ENCODE measurements at places on chromosomes 2 and 18. TPM values are rescaled to one million over a fixed set of nuclear protein-coding genes. Genes with fewer than 3 reads are reported as not detected.

Gene RGPD8
- polyA plus RNA-seq, result 1.3 TPM

Gene SLC30A3
- polyA plus RNA-seq, result 4.0 TPM

Gene REG3A
- 0.20 TPM for polyA plus RNA-seq

Gene RND3
- 17.4 TPM for polyA plus RNA-seq

Gene DNER
- polyA plus RNA-seq, result 2.5 TPM

Gene PTPRM
- polyA plus RNA-seq, result 10.6 TPM

Gene FKBP1B
- 24.8 TPM for polyA plus RNA-seq

Gene EMILIN1
- 50.0 TPM for polyA plus RNA-seq

Gene FBLN7
- 2.6 TPM for polyA plus RNA-seq

Gene ZCCHC2
- 6.9 TPM for polyA plus RNA-seq

Gene MDH1B
- polyA plus RNA-seq, result 1.6 TPM

Gene CGREF1
- 5.8 TPM for polyA plus RNA-seq

Gene PMS1
- 13.3 TPM for polyA plus RNA-seq

Gene ASB3
- polyA plus RNA-seq, result 3.6 TPM

Gene QPCT
- 1.9 TPM for polyA plus RNA-seq

Gene LYG2
- not detected for polyA plus RNA-seq

Gene PRSS56
- not detected for polyA plus RNA-seq

Gene KRTCAP3
- 3.9 TPM for polyA plus RNA-seq

Gene DPP4
- 4.1 TPM for polyA plus RNA-seq

Gene KLHL29
- 0.75 TPM for polyA plus RNA-seq

Gene YPEL5
- 91.8 TPM for polyA plus RNA-seq

Gene IL36A
- polyA plus RNA-seq, result not detected

Gene SKOR2
- polyA plus RNA-seq, result not detected

Gene AGFG1
- polyA plus RNA-seq, result 27.0 TPM

Gene NEU2
- polyA plus RNA-seq, result not detected

Gene GPR39
- polyA plus RNA-seq, result not detected

Gene INHBB
- 0.50 TPM for polyA plus RNA-seq

Gene GPR45
- polyA plus RNA-seq, result not detected

Gene CCDC68
- polyA plus RNA-seq, result 1.9 TPM

Gene NPPC
- polyA plus RNA-seq, result 0.36 TPM

Gene MYO7B
- polyA plus RNA-seq, result 26.3 TPM

Gene MLPH
- polyA plus RNA-seq, result 2.3 TPM

Gene LYPD1
- polyA plus RNA-seq, result not detected

Gene NR4A2
- 5.8 TPM for polyA plus RNA-seq
